ENCODE measurements at places on chromosomes 12 and 14. TPM values are rescaled to one million over a fixed set of nuclear protein-coding genes. Genes with fewer than 3 reads are reported as not detected.

- no peak overlapping the region for H3K4me3 ChIP-seq
- H3K27ac ChIP-seq, result no peak overlapping the region
- peaks cover 13% of the 10 kb centered on the region for H3K4me1 ChIP-seq
- no peak for DNase-seq
- no peaks in the 10 kb centered on the region for H3K27me3 ChIP-seq
- H3K36me3 ChIP-seq, result no peaks in the 10 kb centered on the region
Observed at GRCh38 chr14:65241125-65241752, 138.9 kb upstream of the MAX start.

DNA sequence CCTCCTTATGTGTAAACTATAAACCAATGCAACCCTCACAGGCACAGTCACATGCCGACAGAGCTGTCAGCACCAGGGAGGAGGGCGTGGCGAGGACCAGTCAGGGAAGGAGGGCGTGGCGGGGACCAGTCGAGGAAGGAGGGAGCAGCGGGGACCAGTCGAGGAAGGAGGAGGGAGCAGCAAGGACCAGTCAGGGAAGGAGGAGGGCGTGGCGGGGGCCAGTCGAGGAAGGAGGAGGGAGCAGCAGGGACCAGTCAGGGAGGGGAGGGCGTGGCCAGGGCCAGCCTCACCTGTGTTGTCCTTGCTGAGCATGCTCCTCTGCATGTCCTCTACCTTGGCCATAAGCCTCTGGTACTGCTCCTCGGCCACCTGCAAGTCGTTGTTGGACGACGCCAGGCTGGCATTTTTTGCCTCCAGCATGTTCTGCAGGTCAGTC, 24.2 kb downstream of the GOLGA3 start:
- H3K27ac ChIP-seq, result no peak overlapping the region
- H3K4me1 ChIP-seq, result no peaks in the 10 kb centered on the region
- H3K36me3 ChIP-seq, result no peaks in the 10 kb centered on the region
- H3K27me3 ChIP-seq, result no peaks in the 10 kb centered on the region
- no peak for DNase-seq

GRCh38 chr14:63273717-63274655, 44.7 kb downstream of the GPHB5 start:
- H3K36me3 ChIP-seq, result no peaks in the 10 kb centered on the region
- H3K27ac ChIP-seq, result no peak overlapping the region
- no peak for DNase-seq
- H3K4me3 ChIP-seq, result no peak overlapping the region

- DNase-seq, result no peak
- peaks cover 100% of the 10 kb centered on the region for H3K27me3 ChIP-seq
- H3K4me3 ChIP-seq, result no peak overlapping the region
- H3K36me3 ChIP-seq, result no peaks in the 10 kb centered on the region
- H3K27ac ChIP-seq, result no peak overlapping the region
Observed at GRCh38 chr12:54052438-54053002, 1.1 kb upstream of the HOXC4 start.

DNA sequence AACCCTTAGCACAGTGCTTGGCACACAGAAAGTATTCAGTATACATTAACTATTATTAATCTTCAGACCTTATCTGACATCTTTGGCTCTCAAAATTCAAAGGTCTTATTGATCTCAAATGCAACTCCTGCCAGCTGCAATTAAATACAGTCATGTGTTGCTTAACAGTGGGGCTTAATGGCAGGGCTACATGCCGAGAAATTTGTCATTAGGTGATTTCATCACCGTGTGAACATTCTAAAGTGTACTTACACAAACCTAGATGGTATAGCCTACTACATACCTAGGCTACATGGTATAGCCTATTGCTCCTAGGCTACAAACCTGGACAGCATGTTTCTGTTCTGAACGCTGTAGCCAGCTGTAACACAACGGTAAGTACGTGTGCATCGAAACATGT, 156.3 kb upstream of the TMCC3 start:
- H3K36me3 ChIP-seq, result no peaks in the 10 kb centered on the region
- no peak overlapping the region for H3K4me3 ChIP-seq
- no peaks in the 10 kb centered on the region for H3K4me1 ChIP-seq
- no peak overlapping the region for H3K27ac ChIP-seq
- no peak for DNase-seq
- no peaks in the 10 kb centered on the region for H3K27me3 ChIP-seq

DNA sequence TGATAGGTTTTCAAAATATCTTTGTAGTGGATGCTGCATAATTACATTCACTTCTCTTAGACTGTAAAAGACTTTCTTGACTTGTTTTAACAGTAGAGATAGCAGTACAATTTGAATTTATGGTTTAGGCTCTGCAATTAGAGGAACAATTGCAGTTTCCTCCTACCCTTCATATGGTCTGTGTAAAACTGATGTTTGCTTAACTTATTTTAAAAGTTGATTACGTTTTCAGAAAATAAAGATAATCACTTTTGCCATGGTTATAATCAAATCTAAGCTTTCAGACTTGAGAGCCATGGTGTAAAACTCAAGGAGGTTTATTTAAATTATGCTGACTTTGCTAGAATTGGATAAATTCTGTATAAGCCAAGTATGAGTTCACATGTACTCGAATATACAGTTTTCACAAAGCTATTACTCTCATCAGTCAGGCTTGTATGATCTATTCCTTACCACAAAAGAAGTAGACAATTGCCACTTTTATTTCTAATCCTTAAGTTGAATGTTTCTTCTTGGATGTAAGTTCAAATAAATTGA, 2.5 kb upstream of the MAPK1IP1L start:
- H3K4me1 ChIP-seq, result peaks cover 16% of the 10 kb centered on the region
- peaks cover 5% of the 10 kb centered on the region for H3K36me3 ChIP-seq
- DNase-seq, result no peak
- H3K4me3 ChIP-seq, result no peak overlapping the region

- H3K4me1 ChIP-seq, result peaks cover 10% of the 10 kb centered on the region
- no peak overlapping the region for H3K27ac ChIP-seq
Observed at GRCh38 chr14:39868949-39869348, 436.7 kb upstream of the FBXO33 start.

- H3K4me3 ChIP-seq, result no peak overlapping the region
- H3K27me3 ChIP-seq, result no peaks in the 10 kb centered on the region
- DNase-seq, result no peak
- H3K4me1 ChIP-seq, result peaks cover 4% of the 10 kb centered on the region
- H3K27ac ChIP-seq, result no peak overlapping the region
- no peaks in the 10 kb centered on the region for H3K36me3 ChIP-seq
Observed at GRCh38 chr14:94360945-94361565, 27.3 kb downstream of the SERPINA1 start.

Gene TAPBPL
- not detected for total RNA-seq

GRCh38 chr12:53145383-53146260, 34.9 kb upstream of the ZNF740 start:
- DNase-seq, result no peak
- H3K4me1 ChIP-seq, result no peaks in the 10 kb centered on the region
- H3K27ac ChIP-seq, result no peak overlapping the region
- H3K4me3 ChIP-seq, result no peak overlapping the region

Gene NFE2
- total RNA-seq, result 4.3 TPM

GRCh38 chr12:22802883-22803630, 178.1 kb downstream of the ETNK1 start:
- no peak overlapping the region for H3K27ac ChIP-seq
- DNase-seq, result no peak
- no peaks in the 10 kb centered on the region for H3K4me1 ChIP-seq

DNA sequence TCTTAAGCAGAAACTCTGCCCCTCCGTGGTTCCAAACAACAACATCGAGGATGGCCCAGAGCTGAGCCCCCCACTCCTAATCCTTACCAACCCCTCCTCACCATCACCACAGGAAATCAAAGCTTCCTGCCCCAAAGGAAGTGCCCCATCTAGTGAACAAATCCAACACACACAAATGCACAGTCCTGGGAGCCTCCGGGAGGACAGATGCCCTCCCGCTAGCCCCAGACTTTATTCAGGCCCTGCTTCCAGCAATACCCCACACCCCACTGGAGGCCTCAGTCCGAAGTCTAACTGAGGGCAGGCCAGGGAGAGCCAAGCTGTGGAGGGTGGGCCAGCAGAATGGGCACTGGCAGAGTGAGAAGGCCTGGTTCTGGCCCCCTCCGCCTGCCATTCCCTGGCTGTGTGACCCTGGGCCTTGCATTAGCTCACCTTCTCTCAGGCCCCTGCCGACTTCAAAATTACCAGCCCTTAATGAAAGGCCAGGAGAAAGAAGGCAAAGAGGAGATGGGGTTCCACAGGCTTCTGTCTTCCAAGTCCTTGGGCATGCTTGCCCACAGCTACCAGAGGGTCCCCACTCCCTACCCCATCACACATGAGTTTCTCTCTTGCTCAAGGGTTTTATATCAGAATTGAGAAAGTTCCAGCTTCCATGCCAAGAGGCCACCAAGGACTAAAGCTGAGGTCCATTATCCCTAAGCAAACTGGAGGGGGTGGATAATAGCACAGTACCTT, 2.3 kb downstream of the HDAC7 start:
- H3K27me3 ChIP-seq, result peaks cover 12% of the 10 kb centered on the region
- H3K27ac ChIP-seq, result no peak overlapping the region
- no peak overlapping the region for H3K4me3 ChIP-seq
- H3K4me1 ChIP-seq, result peaks cover 49% of the 10 kb centered on the region
- DNase-seq, result peak; percentile 46

DNA sequence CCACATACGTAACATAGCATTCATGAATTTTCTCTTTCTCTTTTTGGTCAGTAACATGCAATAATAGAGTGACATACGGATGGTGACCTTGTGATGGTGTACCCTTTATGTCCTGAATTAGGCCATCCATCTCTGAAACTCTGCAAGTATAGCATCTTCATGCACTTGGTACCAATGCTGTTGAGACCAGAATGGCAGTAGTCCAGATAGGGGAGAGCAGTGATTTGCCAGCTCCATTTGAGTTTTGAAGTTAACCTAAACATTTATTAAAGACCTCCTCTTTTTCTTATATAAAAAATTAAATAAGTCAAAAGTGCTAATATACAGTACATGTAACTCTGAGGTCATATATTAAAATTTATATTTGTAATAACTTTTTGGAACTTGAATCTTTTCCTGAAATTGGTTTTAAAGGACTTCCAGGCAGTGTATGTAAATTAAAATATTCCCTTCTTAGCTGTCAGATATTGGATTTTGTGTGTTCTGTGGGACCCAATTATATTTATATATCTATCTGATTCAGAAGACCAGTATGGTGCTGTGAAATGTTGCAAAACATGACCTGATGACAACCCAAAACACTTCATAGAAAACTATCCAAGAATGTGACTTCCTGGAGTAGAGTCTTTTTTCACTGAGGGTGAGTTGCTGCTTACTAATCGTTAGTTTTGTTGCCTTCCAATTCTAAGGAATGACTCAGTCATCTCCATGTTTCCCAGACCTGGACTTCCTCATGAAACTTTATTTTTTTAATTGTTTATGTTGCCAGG, 3.5 kb downstream of the ELK3 start:
- H3K4me3 ChIP-seq, result no peak overlapping the region
- no peak overlapping the region for H3K27ac ChIP-seq
- H3K27me3 ChIP-seq, result peaks cover 50% of the 10 kb centered on the region
- DNase-seq, result no peak
- H3K4me1 ChIP-seq, result peaks cover 14% of the 10 kb centered on the region

DNA sequence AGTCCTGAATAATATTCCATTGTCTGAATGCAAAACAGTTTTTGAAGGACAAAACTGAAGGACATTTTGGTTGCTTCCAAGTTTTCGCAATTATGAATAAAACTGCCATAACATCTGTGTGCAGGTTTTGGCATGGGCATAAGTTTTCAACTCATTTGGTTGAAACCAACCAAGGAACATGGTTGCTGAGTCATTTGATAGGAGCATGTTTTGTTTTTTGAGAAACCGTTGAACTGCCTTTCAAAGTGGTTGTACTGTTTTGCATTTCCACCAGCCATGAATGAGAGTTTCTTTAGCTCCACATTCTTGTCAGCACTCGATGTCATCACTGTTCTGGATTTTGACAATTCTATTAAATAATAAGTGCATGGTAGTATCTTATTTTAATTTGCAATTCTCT, 23.0 kb upstream of the GSG1 start:
- no peaks in the 10 kb centered on the region for H3K36me3 ChIP-seq

Gene EPYC
- total RNA-seq, result not detected

Gene TMPO
- total RNA-seq, result 364 TPM

DNA sequence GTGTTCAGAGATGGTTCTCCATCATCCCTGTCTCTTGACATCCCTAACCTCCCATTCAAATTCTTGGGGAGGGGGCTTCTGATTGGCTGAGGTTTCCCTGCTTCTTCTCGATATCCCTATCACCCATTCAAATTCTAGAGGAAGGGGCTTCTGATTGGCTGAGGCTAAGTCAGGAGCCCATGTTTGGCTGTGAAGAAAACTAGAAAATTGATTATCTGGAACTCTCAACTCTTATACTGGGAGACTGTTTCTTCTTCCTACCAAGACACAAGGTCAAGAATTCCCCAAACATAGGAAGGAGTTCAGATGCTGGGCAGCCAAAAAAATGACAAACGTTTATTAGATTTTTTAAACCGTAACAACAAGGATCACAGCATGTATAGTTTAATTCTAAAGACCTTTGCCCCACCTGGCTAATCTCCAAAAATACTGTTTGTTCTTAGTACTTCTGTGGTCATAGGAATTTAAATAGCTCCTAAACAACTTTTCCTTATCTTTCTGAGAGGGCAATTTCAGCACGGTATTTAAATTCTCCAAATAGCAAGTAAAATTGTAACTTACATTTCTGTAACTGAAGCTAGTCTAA, 26.4 kb downstream of the SPIC start:
- no peak for DNase-seq
- no peaks in the 10 kb centered on the region for H3K27me3 ChIP-seq
- H3K4me3 ChIP-seq, result no peak overlapping the region
- no peaks in the 10 kb centered on the region for H3K4me1 ChIP-seq

DNA sequence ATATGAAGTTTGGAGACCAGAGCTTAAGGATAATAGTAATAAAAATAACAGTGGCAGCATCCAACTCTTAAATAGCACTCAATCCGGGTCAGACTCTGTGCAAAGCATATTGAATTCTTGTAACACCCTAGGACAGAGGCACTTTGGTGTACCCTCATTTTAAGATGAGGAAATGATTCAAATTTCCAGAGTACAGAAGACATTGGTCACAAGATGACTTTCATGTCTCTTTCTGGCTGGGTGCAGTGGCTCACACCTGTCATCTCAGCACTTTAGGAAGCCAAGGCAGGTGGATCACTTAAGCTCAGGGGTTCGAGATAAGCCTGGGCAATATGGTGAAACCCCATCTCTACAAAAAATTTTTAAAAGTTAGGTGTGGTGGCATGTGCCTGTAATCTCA, 235.8 kb downstream of the SLC15A4 start:
- no peak for DNase-seq
- no peaks in the 10 kb centered on the region for H3K27me3 ChIP-seq
- no peaks in the 10 kb centered on the region for H3K36me3 ChIP-seq
- no peak overlapping the region for H3K27ac ChIP-seq

Gene GALNT9
- total RNA-seq, result not detected
